GM10248 (cell line): ENCODE measurements at places on chromosomes 7 and 10.

- DNase-seq: no peak
Observed at GRCh38 chr10:84493951-84494848, 165.8 kb downstream of the CCSER2 start.

DNA sequence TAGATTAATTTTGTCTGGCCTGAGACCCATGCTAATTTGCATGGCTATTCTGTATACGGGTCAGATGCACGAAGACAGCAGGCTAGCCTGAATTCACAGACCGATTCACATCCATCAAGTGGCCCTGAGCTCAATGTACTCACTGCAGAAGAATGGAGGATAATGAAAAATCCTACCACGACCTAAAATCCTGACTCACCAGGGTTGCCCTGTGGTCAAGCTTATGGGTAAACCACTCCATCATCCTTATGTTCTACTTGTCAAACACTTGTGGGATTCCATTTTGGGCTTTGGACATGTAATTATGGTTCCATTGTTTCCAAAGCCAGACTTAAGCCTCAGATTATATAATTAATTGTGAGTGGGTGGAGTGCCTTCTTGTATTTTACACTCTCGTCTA, 110.4 kb upstream of the ZNF438 start:
- DNase-seq: no peak

- no peak for DNase-seq
Observed at GRCh38 chr10:74525885-74526284, 300.5 kb upstream of the KAT6B start.

DNA sequence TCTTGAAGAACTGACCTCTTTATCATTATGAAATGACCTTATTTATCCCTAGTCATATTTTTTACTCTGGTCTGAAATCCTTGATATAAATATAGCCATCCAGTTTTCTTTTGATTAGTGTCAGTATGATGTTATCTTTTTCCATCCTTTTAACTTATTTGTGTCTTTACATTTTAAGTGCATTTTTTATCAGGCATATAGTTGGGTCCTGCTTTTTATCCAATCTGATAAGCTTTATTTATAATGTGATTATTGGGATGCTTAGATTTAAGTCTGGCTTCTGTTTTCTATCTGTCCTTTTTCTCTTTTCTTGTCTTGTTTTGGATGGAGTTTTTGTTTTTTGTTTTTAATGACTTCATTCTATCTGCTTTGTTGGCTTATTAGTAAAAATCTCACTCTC, 119.2 kb downstream of the ARHGAP22 start:
- DNase-seq: no peak

- DNase-seq: peak; percentile 86
Observed at GRCh38 chr7:2138146-2138765, 94.5 kb downstream of the MAD1L1 start.

DNA sequence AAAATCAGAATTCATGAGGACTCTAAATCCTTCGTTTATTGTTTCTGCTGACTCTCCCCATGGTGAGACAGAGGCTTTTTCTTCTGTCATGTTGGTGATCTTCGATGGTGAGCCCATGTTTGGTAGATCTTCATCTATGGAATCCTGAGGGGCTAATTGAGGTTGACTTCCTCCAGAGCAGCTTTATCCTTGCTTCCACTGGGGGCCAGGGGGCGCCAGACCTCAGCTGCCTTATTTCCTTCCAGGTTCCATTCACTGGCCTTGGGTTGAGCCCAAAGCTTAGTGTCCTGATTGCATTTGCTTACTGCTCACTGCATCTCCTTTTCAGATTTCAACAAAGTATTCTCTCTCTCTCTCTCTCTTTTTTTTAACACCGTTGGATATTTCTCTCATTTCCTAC, 80.7 kb downstream of the GCC1 start:
- DNase-seq: peak; percentile 18

DNA sequence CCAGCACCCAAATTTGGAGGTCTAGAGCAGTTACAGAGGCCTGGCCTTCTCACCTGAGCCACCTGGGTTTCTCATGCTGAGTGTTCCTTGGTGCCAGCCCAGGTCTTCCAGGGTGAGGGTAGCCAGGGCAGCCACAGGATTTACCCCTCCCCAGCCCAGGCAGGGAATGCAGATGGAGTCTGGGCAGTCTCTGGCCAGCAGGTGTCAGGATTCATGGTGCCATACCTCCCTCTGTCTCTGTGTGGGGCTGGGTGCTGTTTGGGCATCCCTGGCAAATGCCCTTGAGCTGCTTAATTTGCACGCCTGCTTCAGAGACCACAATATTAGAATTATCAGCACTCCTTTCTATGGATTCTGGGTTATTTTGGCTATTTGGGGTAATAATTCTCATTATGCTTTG, 246.7 kb downstream of the GFRA1 start:
- no peak for DNase-seq

GRCh38 chr10:118195729-118196128, 146.4 kb downstream of the FAM204A start:
- no peak for DNase-seq

GRCh38 chr10:47423476-47423875, 39.4 kb upstream of the ZNF488 start:
- no peak for DNase-seq

GRCh38 chr10:53846809-53847208, 954.2 kb downstream of the PCDH15 start:
- DNase-seq: no peak
